CD4-positive, CD25-positive, alpha-beta regulatory T cell (primary cell): ENCODE measurements at places on chromosomes 5 and 9.

GRCh38 chr9:69898714-69899209 lies 78.1 kb downstream of the CFAP95 start:
- no peaks in the 10 kb centered on the region for H3K4me1 ChIP-seq
- H3K27me3 ChIP-seq = no peaks in the 10 kb centered on the region
- no peak for DNase-seq
- H3K27ac ChIP-seq = no peak overlapping the region

DNA sequence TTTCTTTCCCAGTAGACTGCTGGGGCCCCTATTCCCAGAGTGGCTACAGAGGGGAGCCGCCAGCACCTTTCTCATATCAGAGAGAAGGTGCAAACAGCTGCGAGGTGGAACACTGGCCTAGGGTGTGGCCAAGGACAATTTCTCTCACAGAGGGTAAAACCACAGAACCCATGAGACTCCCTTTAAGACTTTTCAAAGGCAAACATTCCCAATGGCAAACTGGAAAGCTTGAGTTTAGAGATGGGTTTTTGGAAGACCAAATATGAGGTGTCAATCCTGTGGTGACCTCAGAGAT lies 335.1 kb upstream of the PIK3R1 start:
- H3K27me3 ChIP-seq = peaks cover 3% of the 10 kb centered on the region
- no peaks in the 10 kb centered on the region for H3K36me3 ChIP-seq
- no peak overlapping the region for H3K4me3 ChIP-seq
- no peak for DNase-seq
- H3K4me1 ChIP-seq = no peaks in the 10 kb centered on the region
- no peak overlapping the region for H3K27ac ChIP-seq

DNA sequence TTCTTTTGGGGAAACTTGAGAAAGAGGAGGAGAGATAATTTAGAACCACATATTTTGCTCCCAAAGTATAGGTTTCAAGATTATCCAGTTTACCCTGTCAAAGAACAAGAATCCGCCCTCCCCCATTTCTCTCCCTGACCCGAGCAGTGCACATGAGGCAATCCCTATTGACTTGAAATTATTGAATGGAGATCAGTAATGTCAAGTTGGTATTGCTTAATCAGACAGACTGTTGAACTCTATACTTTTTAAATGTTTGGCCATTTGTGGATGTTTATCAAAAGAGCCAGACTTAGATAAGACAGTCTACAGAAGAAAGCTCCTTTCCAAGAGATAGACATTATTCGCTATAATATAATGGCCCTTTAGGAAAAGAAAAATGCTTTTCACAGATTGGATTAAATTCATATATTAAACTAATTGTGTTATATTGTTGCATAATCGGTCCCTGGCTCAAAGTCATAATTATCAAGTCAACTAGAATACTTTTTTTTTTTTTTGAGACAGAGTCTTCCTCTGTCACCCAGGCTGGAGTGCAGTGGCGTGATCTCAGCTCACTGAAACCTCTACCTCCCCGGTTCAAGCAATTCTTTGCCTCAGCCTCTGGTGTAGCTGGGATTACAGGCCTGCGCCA lies 5.3 kb downstream of the SLC25A25 start:
- peak overlapping the region; percentile 78 for H3K27ac ChIP-seq
- DNase-seq = no peak
- H3K4me3 ChIP-seq = peak overlapping the region; percentile 82
- H3K27me3 ChIP-seq = no peaks in the 10 kb centered on the region
- no peaks in the 10 kb centered on the region for H3K36me3 ChIP-seq
- peaks cover 67% of the 10 kb centered on the region for H3K4me1 ChIP-seq

- H3K36me3 ChIP-seq = no peaks in the 10 kb centered on the region
- no peak overlapping the region for H3K27ac ChIP-seq
- no peaks in the 10 kb centered on the region for H3K4me1 ChIP-seq
- H3K27me3 ChIP-seq = no peaks in the 10 kb centered on the region
Measured at GRCh38 chr9:85185486-85186217, 516.1 kb downstream of the NTRK2 start.

- H3K27me3 ChIP-seq = no peaks in the 10 kb centered on the region
- no peak overlapping the region for H3K4me3 ChIP-seq
- no peaks in the 10 kb centered on the region for H3K4me1 ChIP-seq
- H3K36me3 ChIP-seq = no peaks in the 10 kb centered on the region
Measured at GRCh38 chr5:76367623-76368371, 35.3 kb upstream of the IQGAP2 start.
